ENCODE measurements at places on chromosomes 7 and 10.
A peak's percentile ranks its signal among the peaks of the same experiment; 100 is the strongest.

- no peak for DNase-seq
These were observed 66.9 kb upstream of the BAIAP2L1 start for GRCh38 chr7:98467570-98468312.

DNA sequence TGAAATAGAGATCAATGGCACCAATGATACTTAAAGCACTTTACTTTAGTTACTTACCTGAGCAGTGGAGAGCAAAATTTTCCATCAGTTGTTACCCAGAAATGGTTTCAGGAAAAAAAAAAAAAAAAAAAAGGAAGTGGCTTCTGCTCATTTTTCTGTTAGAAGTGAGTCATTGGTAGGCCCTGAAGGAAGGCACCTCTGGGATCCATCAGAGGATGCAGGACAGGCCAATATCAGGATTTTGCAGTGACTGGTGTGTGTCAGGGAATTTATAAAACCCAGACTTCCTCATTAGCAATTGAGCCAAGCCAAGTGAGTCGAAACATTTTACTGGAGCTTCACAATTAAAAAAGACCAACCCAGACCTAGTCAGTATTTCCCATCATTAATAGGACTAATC is 2.3 kb upstream of the SMIM30 start:
- DNase-seq, result no peak

DNA sequence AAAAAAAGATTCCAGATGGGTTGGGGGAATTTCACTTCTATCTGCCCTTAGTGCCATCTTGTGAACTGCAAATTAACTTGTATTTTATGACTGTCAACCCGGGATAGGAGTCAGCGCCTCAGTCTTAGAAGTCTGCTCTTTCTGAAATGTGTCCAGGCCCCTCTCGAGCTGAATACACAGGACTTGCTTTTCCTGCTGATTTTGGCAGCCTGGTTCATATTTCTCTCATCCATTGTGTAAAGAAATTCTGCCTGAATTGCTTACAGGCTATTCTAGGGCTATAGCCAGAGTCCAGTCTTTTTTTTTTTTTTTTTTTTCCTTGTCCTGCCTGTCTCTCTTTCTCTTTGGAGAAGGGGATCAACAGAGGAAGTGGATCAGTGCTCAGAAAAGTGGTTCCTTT is 24.6 kb downstream of the GATA3 start:
- DNase-seq, result no peak

DNA sequence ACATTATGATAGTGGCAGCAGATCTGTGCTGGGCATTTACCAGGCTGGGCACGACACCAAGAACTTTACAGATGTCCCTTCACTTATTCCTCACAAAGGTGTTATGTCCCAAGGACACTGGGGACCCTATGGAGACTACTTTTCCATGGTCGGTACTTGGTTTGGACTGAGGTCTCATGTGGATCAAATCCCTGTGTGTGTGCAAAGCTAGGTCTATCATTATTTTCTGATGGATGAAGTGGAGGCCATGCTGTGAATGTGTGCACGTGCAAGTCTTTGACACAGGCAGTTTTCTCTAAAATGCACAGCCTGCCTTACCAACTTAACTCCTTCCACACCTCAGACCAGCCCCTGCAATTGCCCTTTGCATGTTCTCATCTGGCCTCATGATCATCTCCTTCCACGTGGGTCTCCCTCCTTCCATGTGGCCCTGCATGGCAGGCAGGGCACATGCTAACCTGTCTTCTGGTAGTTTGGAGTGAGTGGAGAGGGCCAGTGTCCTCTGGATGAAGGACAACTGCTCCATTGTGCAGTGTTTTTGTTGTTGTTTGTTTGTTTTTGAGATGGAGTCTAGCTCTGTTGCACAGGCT is 16.0 kb upstream of the ZNF273 start:
- no peak for DNase-seq

- DNase-seq, result no peak
These were observed 28.6 kb downstream of the REEP3 start for GRCh38 chr10:63549810-63550209.

- no peak for DNase-seq
These were observed 72.8 kb downstream of the INSYN2A start for GRCh38 chr10:127123626-127124025.

- DNase-seq, result peak; percentile 25
These were observed 207.9 kb downstream of the PLXNA4 start for GRCh38 chr7:132368246-132368900.

GRCh38 chr10:37854626-37855025 is 2.8 kb downstream of the ZNF248 start:
- no peak for DNase-seq

DNA sequence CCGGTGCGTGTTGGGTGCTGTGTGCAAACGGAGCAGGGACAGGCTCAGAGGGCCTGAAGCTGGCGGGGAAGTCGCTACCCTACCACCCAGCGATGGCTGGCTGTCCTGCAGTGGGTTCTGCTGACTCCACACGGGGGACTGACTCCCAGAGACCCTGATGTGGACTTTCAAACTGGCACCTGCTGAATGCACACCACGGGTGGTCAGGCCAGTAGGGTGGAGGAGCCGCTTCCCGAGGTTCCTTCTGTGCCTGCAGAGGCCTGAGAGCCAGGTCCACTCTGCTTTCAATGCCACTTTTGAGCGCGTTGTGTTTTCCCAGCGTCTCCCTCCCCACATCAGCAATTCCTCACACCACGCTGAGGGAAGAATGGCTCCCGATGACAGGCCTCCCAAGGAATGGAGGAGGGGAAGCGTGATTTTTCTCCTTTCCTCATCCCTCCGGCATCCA is 135.3 kb downstream of the ADARB2 start:
- no peak for DNase-seq

GRCh38 chr10:96044736-96045135 is 1.4 kb downstream of the CCNJ start:
- no peak for DNase-seq

GRCh38 chr7:80392229-80393169 is 119.4 kb downstream of the GNAT3 start:
- DNase-seq, result no peak

DNA sequence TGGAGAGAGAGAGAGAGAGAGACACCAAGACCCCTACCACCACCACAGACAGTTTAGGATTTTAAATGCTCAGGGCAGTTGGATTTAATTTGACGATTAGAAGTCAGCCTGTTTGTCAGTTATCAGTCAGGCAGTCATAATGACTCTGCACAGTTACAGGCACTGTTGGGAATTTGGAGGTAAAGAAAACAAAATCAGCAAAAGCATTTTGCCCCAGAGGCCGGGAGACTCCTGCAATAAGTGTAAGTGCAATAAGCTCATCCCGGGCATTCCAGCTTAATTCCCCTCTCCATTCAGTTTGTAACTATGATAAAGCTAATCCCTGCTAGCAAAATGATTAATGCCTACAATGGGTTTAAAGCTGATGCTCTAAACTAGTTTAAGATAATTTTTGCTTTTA is 13.5 kb downstream of the SEMA3C start:
- no peak for DNase-seq

DNA sequence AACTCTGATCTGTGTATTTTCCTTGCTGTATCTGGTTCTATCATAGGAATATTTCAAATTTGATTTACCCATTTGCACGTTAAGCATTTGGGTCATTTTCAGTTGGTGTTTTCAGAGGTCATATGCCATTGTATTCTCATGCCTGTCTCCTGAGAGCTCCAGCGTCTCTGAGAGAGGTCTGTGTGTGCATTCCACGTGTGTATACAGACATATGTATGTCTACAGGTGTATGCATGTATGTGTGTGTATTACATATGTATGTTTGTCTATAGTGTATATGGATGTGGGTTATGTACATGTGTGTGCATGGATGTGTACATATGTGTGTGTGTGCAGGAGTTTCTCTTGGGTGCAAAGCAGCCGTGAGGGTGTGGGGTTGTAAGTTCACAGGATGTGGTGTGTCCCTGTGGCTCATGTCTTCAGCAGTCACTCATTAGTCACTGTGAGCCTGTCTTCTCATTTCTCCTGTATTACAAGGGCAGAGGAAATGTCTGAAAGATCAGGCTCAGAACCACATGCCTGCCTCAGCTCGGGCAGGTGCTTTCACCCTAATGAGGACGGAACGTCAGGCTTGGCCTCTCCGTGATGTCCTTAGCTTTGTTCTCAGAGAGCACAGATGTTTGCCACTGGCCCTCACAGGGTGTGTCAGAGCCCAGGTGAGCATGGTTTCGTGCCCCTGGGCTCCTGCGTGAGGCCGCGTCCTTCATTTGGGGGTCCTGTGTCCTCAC is 101.6 kb downstream of the NKX6-2 start:
- DNase-seq, result no peak

GRCh38 chr7:57364933-57365710 is 84.9 kb upstream of the ZNF716 start:
- no peak for DNase-seq

GRCh38 chr10:3428826-3429225 is 256.2 kb upstream of the PITRM1 start:
- no peak for DNase-seq

GRCh38 chr7:133853706-133854276 is 273.3 kb upstream of the LRGUK start:
- no peak for DNase-seq

DNA sequence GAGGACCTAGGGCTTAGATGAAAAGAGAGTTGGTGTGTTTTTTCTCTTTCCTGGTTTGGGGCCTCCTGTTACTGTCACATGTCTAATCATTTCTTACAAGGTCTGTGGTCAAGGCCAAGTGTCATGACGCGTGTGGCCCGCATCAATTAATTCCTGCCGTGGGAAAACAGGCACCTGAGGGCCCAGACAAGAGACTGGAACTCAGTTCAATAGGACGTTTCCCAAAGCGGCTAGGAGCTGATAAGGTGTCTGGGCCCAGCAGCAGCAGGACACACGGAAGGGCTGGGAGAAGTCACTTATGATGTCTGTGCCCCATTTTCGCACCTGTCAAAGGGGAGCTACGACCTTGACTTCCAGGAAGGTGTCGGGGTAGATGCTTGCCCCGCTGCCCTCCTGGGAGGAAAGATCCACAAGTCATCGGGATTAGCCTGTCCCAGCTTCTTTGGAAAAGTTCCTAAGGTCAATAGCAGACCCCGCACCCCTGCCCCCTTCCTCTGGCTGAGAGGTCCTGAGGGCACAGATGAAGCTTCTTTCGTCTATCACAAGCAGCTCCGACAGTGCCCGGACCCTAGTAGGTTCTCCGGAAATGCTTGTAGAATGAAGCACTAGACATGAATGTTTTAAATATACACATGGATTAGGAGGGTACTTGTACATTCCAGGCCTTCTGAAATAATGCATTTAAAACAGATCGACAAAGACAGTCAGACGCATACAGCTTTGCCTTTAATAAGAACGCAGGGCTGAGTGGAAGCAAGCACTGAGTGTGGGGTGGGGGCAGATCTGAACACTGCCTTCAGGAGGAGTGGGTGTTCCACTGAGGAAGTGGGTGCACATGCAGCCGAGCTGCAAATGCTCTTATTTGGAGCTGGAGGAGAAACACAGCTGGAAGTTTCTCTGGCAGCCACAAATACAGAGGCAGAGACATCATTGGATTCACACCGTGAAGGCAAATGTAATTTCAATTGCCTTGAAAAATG is 237.5 kb upstream of the GRB10 start:
- no peak for DNase-seq

GRCh38 chr7:134740376-134740775 is 39.1 kb upstream of the CALD1 start:
- no peak for DNase-seq

- DNase-seq, result no peak
These were observed 33.9 kb upstream of the PBLD start for GRCh38 chr10:68366600-68366999.

GRCh38 chr10:52351914-52352330 is 37.8 kb downstream of the DKK1 start:
- DNase-seq, result no peak

- no peak for DNase-seq
These were observed 825.3 kb upstream of the MBL2 start for GRCh38 chr10:53597835-53598251.

DNA sequence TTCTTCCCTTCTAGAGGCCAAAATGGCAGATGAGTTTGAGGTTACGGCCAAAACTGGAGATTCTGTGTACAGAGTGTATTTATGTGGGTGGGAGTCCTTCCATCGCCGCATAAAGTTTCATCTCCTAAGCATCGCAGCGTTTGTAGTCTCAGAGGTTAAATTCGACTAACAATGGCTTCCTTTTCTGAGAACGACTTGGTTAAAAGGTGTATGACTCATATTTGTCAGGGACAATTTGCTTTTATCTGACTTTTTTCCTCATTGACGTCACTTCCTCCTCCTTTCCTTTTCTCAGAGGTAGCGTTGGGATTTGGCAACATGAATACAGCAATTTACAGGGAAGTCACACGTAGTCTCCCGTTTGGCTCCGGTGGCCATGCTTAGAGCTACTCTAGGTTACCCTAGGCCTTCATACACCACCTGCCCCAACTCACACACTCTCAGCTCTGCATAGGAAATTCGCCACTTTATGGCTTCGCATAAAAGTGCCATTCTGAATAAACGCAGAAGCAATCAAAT is 37.6 kb upstream of the TCF7L2 start:
- no peak for DNase-seq

DNA sequence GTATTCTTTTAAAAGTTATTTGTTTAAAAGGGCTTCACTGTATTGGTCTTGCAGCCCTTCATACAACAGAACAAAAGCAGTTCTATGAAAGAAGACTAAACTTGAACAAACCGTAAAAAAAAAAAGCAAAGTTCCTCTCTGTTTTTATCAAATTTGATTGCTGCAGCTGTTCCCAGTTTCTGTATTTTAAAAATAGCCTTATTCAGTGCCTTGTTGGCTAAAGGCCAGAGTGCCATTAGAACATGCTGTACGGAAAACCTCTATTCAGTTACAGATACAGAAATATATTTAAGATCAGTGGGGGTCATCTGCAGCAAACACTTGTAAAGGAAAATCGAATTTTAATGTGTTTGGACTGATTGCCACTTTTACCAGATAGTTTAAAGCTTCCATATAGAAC is 207.8 kb upstream of the ETV1 start:
- no peak for DNase-seq

- no peak for DNase-seq
These were observed 18.6 kb upstream of the LMTK2 start for GRCh38 chr7:98088109-98088508.

All from NCI-H1417 treated with DMSO at 0.1 percent for 48 hours (cell line).